Activated CD8-positive, alpha-beta memory T cell treated with anti-CD3 and anti-CD28 coated beads for 1 hour (primary cell): ENCODE measurements at places on chromosomes 12 and 14.

DNA sequence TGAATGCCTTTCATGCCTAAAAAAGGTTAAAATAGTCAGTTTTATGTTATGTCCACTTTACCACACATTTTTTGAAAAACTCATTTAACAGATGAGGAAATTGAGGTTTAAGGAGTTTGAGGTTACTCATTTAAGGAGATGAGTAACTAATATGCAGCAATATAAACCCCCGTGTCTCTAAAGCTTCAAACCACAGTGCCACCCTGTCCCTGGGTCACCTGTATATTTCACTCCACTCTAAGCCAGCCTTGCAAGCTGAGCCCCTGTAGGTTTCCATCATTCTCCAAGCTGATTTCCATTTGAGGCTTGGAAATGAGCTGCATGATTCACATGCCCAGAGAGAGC lies 64.4 kb downstream of the NUAK1 start:
- DNase-seq = no peak

- no peak for DNase-seq
Observed at GRCh38 chr12:47789141-47789540, 16.1 kb downstream of the SLC48A1 start.

DNA sequence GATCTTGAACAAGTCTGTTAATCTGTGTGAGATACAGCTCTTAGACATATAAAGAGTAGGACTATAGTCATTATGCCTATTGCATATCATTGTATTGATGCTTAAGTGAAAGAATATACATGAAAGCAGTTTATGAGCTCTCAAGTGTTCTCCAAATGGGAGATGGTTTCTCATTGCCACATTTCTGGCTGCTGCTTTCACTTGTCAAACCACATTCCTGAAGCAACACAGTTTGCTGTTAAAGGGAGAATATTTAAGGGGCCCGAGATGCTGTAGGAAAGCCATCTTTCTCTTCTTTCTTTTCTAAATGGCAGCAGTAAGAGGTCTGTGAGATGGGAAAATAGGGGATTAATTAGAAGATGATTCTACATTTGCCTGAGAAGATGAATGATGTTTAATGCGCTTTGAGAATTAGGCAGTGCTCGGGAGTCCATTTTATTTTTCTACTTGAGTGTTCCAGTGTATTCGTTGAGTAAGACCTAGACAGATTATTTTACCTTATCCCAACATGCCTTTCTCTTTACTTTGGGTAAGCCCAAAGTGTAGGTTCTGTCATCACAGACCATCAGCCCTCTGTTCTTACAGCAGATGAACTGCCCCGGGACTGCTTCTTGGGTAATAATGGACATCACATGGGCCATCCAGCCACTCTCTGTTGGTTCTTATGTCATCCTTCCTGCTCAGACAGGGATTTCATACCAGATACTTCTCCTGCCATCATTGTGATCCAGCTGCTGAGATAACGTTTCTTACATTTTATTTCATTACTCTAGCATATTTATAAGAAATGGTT lies 35.6 kb downstream of the ANO4 start:
- DNase-seq = no peak

DNA sequence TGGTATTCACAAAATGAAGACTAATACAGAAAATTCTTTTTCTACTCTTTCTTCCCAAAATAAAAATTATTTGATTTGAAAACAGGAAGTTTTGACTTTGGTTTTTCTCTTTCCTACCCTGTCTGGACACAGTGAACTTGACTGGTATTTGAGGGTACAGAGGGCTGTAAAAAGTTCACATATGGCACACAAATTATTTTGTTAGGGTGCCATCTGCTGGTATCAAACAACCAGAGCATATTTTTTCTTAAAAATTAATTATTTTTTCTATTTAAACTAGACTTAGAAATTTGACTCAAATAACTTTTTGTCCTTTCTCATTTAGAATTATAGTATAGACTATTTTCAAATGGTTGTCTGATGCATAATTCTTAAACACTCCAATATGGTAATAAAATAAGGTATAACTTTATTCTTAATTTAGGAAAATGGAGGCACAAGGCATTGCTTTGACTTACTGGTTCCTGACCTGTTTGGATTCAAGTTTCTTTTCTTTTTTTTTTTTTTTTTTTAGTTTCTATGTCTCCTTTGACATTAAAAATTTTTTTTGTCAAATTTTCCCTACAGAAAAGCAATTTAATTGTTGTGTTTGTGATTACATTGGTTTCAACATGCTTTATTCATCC lies 390.6 kb downstream of the PRKD1 start:
- DNase-seq = no peak

GRCh38 chr12:51974646-51975045 lies 23.1 kb downstream of the ACVR1B start:
- no peak for DNase-seq

DNA sequence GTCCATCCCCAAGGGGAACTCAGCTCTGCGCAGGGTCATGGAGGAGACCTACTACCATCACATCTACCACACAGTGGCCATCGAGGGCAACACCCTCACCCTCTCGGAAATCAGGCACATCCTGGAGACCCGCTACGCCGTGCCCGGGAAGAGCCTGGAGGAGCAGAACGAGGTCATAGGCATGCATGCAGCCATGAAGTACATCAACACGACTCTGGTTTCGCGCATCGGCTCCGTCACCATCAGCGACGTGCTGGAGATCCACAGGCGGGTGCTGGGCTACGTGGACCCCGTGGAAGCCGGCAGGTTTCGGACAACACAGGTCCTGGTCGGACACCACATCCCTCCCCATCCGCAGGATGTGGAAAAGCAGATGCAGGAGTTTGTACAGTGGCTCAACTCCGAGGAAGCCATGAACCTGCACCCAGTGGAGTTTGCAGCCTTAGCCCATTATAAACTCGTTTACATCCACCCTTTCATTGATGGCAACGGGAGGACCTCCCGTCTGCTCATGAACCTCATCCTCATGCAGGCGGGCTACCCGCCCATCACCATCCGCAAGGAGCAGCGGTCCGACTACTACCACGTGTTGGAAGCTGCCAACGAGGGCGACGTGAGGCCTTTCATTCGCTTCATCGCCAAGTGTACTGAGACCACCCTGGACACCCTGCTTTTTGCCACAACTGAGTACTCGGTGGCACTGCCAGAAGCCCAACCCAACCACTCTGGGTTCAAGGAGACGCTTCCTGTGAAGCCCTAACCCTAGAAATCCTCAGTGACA lies 3.8 kb downstream of the FICD start:
- no peak for DNase-seq

- no peak for DNase-seq
Observed at GRCh38 chr12:52063981-52064649, 5.7 kb upstream of the ATG101 start.

DNA sequence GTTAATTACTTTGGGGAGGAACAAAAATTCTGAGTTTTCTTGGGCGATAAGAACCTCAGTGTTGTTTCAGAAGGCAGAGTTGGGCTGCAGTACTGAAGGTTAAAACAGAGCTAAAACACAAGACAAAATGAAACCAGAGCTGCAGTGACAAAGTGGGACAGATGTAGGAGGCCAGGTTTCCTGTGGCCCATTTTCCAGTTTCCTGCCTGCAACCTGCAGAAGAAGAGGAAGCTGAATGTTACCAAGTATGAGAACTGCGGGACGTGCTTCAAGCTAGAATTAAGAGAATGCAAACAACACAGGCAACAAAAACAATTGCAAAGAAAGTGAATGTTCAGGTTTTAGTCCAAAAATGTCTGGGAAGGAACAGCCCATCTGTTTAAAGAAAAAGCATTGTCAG lies 17.8 kb downstream of the ELK3 start:
- DNase-seq = no peak

- DNase-seq = no peak
Observed at GRCh38 chr12:76726626-76727025, 37.3 kb upstream of the ZDHHC17 start.

- DNase-seq = no peak
Observed at GRCh38 chr12:51906430-51907082, 748 bp upstream of the ACVRL1 start.

- DNase-seq = no peak
Observed at GRCh38 chr12:88472248-88472647, 108.0 kb downstream of the KITLG start.

DNA sequence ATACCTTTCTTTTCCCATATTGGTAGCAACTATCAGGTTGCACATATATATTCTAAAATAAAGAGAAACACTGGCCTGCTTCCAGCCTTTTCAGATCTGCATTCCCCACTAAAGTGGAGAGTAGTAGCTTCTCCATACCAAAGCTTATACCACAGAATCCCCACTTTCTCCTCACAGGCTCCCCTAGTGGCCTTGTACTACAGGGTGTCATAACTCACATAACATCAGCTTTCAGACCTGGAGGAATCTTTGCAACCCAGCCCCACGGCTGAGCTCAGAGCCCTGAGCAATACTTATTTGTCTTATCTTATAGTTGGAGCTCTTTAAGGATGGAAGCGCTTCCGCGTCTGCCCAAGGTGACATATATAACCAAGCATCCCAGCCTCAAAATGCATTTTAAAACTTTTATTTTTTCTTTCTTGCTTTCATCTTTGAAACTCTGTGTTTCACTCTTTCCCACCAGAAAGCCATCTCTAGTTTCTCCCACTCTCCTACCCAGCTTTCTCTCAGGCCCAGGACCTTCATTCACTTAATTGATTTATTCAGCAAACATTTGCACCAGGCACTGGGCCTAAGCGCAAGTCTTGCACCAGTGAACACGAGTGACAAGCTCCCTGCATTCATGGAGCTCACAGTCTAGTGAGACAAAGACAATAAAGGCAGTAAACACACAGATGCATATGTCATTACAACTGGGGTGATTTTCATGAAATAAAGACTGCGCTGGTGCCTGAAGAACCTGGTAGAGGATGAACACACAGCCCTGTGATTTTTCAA lies 254.7 kb downstream of the IPO8 start:
- DNase-seq = no peak

GRCh38 chr14:49056021-49056420 lies 530.2 kb downstream of the RPS29 start:
- no peak for DNase-seq
